ENCODE measurements at places on chromosomes 12 and 14.
A peak's percentile ranks its signal among the peaks of the same experiment; 100 is the strongest.

- no peak for DNase-seq
Observed at GRCh38 chr12:40691913-40692764, at the start of gene CNTN1. Gene CNTN1, plus strand, starts transcription at chr12:40692439.

- no peak for DNase-seq
Observed at GRCh38 chr14:58167891-58168290, 15.9 kb upstream of the ARMH4 start.

DNA sequence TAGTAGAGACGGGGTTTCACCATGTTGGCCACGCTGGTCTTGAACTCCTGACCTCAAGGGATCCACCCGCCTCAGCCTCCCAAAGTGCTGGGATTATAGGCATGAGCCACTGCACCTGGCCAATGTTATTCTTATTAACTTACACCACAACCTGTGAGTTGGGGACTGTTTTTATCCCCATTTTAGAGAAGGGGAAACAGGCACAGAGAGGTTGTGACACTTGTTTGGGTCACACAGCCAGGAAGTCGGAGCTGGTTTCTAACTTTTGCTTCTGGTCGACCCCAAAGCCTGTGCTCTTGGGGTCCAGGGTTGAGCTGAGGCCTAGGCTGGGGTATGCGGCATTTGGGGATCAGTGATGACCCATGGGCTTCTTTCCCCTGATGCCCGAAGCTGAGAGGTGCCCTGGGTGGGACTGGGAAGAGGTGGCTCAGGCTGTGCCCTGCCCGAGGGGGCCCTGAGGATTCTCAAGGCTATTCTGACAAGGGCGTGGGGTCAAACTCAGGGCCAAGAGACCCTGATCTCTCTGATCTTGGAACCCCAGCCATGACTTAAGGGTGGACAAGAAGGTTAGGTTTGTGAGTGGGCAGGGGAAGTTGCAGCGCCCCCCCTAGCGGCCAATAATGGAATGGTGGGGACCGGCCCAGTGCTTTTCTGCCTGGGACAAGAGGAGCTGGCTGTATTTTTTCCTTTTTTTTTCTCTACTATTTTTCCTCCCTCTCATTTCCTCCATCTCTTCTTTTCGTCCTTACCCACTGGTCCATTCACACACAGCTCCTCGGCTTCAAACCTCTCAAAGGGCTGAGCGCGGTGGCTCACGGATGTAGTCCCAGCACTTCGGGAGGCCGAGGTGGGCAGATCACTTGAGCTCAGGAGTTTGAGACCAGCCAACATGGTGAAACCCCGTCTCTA is 3.0 kb downstream of the SDSL start:
- peak; percentile 70 for DNase-seq

DNA sequence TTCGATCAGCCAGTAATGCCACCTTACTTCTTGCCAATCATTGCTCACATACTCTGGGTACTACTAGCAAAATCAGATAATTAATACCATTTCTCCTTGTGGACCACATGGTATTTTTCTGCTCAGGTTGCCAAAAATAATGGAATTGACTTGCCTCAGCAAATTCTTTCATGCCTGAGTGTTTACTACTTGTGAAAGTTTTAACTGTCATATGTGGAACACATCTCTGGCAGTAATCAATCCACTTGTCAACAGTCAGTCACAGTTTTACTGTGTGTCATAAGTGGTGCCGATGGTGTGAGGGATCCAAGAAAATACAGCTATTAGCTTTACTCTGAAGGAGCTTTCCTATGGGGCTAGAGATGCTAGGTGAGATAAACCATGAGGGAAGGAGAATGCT is 55.3 kb upstream of the ATF1 start:
- DNase-seq, result no peak

GRCh38 chr14:52146504-52146903 is 77.6 kb upstream of the NID2 start:
- DNase-seq, result no peak

DNA sequence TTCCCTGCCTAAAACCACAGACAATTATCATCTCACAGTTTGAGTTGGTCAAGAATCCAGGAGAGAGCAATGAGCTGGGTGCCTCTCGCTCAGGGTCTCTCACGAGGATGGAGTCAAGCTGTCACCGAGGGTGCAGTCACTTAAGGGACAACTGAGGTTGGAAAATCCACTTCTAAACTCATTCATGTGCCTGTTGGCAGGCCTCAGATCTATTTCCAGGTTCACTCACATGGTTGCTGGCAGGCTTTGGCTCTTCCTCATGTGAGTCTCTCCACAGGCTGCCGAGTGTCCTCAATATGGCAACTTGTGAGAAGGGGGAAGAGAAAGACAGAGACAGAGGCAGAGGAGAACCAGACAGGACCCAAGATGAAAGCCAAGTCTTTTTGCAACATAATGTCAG is 10.5 kb upstream of the OR10P1 start:
- DNase-seq, result no peak
